Breast epithelium (tissue), 4 donors: ENCODE measurements at places on chromosomes 5 and 9.

DNA sequence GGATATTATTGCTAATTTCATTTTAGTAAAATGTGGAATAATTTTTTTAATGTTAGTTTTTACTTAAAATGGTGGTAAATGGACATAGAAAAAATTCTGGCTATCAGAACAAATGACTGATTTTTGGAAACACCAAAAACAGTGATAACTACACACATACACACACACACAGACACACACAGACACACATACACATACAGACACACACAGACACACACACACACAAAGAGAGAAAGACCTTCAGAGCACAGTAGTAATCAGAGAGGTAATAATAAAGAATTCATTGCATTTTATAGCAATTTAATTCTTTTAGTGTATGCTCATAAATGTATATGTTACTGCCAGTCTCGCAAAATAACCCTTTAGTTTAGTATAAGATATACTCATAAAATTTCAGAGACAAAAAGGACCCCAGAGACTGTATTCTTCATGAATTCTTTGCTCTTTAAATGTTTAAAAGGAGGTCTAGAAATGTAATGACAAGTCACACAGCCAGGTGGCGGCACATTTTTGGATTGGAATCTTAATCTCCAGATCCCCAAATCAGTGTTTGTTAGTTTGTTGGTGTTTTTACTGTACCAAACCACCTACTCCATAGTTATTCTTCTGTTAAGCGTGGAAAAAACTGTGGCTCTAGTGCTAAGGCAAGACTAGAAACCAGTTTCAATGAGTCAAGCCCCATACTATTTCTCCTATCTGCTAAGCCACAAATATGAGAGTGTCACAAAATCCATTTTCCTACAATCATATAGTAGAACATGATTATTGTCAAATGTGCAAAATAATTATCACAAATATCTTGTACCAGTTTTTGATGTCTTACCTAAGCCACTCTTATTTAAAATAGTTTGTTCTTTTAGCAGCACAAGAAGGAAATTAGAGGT lies 109.9 kb downstream of the EDIL3 start:
- DNase-seq = no peak

- DNase-seq = no peak
Measured at GRCh38 chr9:137682428-137683105, 63.8 kb downstream of the EHMT1 start.

- DNase-seq = no peak
Measured at GRCh38 chr5:179613460-179614071, 9.9 kb downstream of the HNRNPH1 start.

GRCh38 chr5:137609127-137609526 lies 110.0 kb upstream of the SPOCK1 start:
- DNase-seq = no peak
